ENCODE measurements at places on chromosomes 6 and 20.

DNA sequence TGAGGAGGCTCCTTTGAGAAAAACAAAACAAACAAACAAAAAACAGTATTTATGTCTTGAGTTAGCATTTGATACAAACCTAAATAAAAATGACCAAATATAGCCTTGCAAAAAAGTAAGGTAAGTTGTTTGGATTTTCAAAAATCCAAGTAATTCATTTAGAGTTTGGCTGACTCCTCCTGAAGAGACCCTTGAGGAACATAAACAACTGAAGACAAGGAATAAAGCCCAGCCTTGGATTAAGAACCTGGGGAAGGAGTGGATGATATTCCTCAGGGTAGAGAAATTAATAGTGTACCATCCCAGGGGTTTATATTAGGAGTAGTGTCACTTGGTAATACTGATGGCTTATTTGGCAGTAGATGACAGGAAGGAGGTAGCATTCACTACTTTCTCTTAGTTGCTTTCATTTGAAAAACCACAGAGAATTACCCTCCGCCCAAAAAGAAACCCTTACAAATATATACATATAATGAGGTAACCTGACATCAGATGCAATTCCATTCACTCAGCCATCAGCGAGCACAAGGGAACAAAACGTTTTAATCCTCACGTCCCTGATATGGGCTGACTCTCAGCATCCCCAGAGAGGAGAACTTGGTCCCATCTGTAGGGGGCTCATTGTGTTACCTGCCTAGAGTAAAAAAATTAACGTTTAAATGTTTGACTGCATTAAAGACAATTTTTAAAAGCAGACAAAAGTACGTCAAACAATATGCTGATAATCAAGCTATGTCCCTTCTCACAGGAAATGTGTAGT lies 57.0 kb downstream of the SOBP start:
- DNase-seq: no peak

GRCh38 chr6:7758456-7758855 lies 32.6 kb downstream of the BMP6 start:
- DNase-seq: no peak

- DNase-seq: no peak
These were observed 58.3 kb upstream of the GNRH2 start for GRCh38 chr20:2984956-2985661.

GRCh38 chr6:42292004-42292740 lies 74.5 kb upstream of the MRPS10 start:
- DNase-seq: no peak

DNA sequence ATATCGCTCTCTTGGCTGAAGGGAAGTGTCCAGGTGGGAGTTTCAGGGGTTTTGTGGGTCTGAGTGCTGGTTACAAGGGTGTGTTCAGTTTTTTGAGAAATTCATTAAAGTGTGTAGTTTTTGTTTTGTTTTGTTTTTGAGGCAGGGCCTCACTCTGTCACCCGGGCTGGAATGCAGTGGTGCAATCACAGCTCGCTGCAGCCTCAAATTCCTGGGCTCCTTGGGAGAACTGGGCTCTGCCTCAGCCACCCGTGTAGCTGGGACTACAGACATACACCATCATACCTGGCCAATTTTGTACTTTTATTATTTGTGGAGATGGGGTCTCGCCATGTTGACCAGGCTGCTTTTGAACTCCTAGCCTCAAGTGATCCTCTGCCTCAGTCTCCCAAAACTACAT lies 51.2 kb upstream of the RALGAPA2 start:
- DNase-seq: no peak

- DNase-seq: no peak
These were observed 126.2 kb downstream of the FOXO3 start for GRCh38 chr6:108686896-108687295.

DNA sequence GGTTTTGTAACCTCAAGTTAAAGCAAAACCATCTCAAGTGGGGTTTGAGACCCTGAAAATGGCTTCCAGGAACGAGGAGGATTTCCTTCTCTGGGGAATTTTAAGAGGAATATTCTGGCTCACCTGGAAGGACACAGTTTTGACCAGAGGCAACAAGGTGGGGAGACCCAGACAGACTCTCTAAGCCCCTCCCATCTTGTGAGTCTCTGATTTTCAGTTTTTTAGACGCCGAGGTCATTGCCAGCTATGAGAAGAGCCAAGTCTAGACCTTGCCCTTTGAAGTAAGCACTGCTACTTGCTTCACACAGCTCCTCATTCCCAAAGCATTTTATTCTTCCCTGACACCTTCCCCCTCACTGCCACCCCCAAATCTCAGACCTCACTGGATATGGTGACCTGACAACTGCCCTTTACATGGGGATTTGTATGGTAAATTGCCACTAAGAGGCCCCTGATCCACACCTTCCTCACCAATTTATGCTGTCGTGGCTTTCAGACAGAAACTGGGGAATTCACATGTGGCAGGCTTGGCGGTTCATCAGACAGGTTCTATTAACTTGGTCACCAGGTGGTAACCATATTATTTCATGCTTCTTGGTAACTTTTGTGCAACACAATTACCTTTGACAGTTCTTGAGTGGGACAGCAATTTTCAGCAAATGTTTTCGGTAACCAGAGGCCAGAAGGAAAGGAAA lies 116.2 kb downstream of the ISM1 start:
- no peak for DNase-seq

DNA sequence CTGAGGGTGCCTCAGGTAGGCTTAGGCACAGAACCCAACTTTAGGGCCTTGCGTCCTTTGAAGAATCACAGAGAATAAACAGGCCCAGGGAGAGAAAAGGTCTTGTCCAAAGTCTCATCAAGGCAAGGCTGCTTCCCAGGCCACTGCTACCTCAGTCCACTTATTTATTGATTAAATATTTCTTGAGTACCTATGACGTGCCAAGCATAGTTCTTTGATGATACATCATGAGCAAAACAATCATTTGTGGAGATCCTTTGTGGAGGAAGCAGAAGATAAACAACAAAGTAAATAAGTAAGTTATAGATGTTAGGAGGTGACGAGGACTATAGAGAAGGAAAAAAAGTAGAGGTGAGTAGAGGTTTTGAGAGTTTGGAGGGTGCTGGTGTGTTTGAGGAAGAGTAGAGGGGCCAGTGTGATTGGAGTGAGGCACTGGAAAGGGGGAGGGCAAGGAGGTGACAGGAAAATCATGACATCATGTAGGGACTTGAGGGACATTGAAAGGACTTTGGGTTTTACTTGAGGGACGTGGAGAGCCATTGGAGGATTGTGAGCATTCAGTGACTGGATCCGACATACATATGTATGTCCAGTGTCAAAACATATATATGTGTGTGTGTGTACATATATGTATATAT lies 14.1 kb upstream of the CHMP4B start:
- DNase-seq: no peak

GRCh38 chr6:118584911-118585310 lies 36.8 kb downstream of the PLN start:
- DNase-seq: no peak

- DNase-seq: no peak
These were observed 40.4 kb downstream of the CEBPB start for GRCh38 chr20:50230871-50231560.

Measured in body of pancreas (tissue), 4 donors.